ENCODE measurements at places on chromosomes 3 and 15.

- DNase-seq, result no peak
Measured at GRCh38 chr15:45091576-45091975, 22.4 kb downstream of the DUOX2 start.

GRCh38 chr3:23620638-23621015, 185.1 kb upstream of the UBE2E1 start:
- DNase-seq, result no peak

DNA sequence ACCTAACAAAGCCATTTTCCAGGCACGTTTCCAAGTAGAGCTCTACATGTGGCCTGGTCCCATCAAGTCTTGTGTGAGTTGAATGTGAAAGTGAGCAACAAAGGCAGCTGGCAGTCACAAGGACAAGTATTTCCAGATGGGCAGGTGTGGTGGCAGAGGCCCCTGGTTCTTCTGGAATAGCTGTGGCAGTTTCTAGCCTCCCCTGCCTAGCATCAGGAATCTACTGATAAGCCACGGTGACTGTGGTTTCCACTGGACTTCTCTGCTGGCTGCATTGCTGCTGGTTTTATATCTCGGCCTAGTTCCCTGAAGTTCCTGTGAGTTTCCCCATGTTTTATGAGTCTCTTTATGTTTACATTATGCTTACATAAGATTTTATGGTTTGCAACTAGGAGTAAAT, 117.7 kb downstream of the GOLIM4 start:
- DNase-seq, result no peak

- DNase-seq, result no peak
Measured at GRCh38 chr15:67504796-67505195, 16.1 kb upstream of the C15orf61 start.

GRCh38 chr15:39409876-39410530, 170.9 kb upstream of the THBS1 start:
- no peak for DNase-seq

- peak; percentile 33 for DNase-seq
Measured at GRCh38 chr3:181210275-181210674, 220.7 kb upstream of the DNAJC19 start.

- no peak for DNase-seq
Measured at GRCh38 chr3:190701096-190701532, 161.4 kb downstream of the GMNC start.

DNA sequence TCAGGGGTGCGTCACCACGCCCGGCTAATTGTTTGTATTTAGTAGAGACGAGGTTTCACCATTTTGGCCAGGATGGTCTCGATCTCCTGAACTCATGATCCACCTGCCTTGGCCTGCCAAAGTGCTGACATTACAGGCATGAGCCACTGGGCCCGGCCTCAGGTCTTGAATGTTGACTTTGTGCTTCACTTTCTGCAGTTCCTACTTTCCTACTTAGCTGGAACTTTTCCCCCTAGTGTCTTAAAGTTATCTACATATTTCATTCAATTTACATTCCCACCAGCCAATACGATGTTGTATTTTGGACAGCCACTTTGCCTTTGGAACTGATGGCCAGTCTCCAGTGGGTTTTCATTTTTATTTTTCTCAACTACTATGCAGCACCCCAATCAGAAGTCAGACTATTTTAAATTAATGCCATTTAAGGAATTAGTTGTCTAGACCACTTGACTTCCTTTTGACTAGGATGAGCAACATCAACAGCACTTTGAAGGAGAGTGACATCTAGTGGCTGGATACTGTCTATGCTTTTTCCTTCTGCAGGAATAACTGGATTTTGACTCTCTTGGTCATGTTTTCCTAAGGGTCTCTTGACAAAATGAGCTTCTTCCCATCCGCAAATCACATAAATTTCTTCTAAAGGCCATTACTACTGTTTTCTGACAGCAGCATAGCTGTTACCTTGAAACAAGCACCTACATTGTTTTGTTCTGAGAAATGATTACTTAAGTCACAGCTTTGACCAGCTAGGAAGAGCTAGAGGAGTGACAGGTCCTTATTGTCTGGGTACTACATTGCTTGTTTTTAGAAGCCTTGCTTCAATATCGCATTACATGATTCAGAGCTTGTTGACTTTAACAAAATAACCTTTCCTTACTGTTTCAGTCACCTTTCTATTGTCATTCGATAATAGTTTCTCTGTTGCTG, 140.2 kb downstream of the ITPR1 start:
- DNase-seq, result no peak

DNA sequence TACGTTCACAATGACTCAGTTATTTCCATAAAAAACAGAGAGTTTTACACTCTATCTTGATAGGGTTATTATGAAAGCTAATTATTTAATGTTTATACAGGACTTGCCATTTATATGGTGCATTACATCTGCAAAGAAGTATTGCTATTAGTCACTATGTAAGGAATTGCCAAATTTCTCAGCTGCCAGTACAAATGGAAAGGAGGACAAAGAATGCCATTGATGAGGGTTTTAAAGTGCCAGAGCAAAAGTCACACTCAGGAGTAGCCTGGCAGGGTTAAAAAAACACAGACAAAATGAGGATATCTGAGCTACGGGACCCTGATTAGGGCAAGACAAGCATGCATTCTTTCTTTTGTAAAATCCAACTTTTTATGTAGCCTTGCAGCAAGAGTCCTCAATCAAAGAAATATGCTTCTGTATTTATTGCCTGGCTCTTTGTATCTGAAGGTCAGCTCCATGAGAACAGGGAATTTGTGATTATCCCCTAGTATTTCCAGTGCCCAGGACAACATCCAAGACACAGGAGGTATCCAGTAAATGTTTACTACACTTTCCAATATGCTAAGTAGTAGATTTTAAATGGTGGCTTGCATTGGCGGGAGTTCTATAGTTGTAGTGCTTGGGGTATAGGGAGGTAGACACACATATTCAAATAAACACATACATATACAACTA, 1013.6 kb downstream of the ROBO1 start:
- no peak for DNase-seq

DNA sequence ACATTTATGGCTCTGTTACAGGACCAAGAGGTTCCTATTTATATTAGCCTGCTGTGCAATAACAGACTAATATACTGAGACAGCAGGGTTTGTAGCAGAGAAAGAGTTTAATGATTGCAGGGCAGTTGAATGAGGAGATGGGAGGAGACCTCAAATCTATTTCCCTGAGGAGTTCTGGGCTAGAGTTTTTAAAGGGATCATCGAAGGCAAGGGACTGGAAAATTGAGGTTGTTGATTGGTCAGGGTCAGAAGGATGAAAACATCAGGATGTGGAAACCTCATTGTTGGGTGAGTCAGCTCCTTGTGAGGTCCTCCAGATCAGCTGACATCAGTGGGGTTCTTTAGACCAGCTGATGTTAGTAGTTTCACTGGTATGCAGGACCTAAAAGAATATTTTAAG, 60.6 kb upstream of the GOLGA8B start:
- DNase-seq, result no peak

DNA sequence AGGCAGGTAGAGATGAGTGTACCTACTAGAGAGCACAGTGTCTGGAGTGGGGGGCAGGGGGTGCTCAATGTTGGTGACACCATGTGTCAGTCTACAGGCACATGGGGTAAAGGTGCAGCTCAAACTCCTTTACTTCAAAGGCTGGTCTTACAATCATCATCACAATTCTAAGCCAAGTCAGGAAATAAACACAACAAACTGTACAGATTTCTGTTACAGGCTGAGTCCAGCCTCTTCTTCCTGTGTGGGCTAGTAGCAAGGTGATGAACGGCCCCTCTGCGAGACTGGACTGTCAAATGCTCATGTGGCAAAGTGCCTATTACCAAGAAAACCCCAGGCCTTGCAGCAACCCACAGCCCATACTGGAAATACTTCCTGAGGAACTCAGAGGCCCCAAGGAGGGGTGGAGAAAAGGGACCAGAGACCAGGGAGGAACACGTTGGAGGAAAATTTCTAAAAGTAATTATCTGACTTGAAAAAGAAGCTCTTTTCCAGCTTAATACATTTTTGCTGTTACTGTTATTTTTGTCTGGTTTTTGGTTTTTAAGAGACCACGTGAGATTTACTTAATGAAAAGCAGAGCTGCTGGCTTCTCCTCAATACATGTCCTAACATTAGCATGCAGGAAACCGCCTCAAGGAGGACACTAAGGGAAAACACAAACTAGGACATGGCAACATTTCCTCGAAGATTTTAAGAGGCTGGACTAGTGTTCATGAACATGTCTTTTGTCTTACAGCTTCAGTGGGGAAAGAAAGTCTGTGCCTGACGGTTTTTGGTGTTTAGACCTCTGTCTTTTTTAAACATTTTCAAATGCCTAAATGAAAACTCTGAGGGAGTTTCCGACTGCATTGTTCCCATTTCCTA, 29.5 kb downstream of the TBC1D2B start:
- no peak for DNase-seq

DNA sequence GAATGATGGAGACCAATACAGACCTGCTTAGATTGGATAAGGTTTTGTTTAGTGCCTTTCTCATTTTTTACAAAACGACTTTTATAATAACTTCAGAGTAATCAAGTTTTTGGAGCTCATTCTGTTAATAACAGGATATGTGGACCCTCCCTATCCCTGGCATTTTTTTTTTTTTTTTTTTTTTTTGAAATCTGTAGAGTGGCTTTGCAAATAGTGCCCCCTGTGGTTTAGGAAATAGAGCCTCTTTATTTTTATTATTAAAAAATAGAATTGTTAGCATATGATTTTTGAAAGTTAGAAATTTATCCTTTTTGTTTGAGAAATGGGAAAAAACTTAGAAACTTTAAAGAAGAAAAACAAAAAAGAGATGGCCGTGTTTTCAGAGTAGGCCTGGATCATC, 11.4 kb downstream of the SKIL start:
- DNase-seq, result no peak

DNA sequence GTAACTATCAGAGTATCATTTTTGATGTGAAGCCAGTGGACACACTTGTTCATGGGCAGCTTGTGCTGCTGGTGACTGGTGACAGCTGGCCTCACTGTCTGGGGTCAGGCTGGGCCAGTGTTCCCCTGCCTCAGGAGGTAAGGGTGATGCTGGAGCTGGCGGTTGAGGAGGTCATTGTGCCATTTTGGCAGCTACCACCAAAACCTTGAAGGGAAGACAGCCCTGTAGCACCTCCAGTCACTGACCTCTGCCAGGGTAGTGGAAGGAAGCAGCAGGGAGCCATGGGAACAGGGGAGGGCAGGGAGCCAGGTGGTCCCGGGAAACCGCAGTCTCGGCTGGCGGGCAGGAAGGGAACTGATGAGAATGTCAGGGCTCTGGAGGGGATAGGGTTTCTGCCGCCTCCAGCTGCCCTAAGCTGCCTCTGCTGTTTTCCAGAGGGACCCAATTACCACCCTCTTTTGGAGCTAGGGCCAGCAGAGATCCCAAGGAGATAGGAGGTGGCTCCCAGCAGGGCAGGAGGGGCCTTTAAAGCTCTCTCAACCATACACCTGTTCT, 24.8 kb downstream of the FOXL2NB start:
- DNase-seq, result no peak

DNA sequence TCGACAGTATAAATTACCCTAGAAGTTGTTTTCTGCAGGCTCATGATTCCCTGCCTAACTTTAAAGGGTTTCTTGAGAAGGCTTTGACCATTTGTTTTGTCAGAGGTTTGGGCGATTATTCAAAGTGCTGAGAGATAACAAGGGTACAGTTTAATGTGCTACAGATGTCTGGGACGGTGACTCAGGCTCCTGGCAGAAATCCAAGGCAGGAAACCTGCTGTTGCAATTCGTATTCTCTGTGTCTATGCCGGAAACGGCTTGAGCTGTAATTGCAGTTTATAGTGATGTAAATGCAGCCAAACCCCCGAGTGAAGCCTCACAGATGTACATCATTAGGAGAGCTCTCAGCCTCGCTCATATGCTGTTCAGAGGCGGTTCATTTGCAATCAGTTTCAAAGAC, 65.6 kb downstream of the SYNPR start:
- DNase-seq, result peak; percentile 85

DNA sequence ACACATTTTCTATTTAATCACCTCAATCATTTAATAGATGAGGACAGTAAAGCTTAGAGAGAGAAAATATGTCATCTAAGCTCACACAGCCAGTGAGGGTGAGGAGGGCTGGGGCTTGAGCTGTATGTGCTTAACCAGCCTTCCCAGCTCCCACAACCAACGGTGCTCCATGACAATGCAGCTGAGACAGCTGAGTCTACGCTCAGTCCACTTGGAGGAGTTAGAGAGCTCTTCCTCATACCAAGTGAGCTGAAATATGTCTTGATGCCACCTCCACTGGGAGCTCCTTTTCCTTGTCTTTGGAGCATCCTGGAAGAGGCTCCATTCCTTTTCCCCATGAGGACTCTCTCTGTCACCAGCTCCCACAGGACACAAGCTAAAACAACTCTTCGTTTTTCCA, 9.3 kb downstream of the HOMER2 start:
- DNase-seq, result no peak

GRCh38 chr3:14403619-14404155, 1.3 kb downstream of the SLC6A6 start:
- DNase-seq, result no peak

DNA sequence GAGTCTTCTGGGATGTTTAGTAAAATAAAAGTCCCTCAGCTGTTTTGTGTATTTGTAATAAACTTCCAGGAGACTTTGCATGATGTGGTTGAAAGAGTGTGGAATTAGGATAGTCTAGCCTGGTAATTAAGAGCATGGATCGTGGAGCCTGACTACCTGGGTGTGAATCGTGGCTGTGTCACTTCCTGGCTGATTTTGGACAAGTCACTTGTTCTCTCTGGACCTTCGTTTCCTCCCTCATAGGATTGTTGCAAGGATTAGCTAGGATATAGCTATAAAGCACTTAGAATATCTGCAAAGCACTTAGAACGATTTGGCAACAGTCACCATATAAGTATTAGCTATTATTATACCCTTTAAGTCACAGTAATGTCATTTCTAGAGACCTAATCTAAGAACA, 40.2 kb downstream of the SLMAP start:
- no peak for DNase-seq

DNA sequence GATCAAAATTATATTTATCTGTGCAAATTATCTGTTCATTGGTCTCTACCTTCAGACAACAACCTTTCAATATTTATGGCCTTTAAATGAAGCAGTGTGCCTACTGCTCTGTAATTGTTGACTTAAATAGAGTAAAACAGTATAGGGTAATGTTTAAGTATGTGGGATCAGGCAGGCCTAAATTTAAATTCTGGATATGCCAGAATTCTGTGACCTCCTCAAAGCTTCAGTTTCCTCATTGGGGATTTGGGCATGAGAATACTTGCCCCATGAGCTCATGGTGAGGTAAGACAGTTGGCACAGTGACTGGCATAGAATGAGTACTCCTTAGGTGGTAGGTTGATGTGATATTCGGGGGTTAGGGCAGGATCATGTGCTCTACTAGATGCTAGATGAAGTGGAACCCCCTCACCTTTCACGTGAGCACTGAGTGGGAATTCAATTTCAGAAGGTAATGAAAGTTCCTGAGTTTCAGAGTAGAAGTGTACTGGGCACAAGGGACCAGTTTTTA, 14.9 kb downstream of the ARL8B start:
- no peak for DNase-seq

GRCh38 chr3:122146466-122146865, 37.0 kb upstream of the CASR start:
- no peak for DNase-seq

GRCh38 chr3:173584093-173584837, 186.7 kb downstream of the NLGN1 start:
- DNase-seq, result peak; percentile 59
